ENCODE measurements at places on chromosomes 1 and 21.

GRCh38 chr1:12514590-12514989 is 103.4 kb downstream of the DHRS3 start:
- DNase-seq, result no peak

DNA sequence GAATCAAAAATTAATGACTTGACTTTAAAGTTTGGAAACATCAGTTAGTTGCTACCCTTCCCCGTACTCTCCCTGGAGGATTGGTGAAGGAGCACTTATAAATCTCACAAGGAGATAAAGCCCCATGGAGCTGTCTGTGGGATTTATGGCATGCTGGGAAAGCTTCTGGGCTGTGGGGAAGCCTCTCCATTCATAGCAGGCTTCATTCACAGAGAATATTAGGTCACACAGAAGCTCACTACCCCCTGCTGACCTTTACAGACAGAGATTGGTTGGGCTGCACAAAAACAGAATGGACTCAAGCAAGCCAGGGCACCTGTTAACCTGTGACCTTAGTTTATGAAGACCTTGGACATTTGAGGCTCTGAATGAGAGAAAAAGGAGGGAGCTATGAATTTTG is 32.1 kb downstream of the RGL1 start:
- DNase-seq, result no peak

GRCh38 chr21:29390778-29391177 is 92.1 kb downstream of the BACH1 start:
- no peak for DNase-seq

- DNase-seq, result no peak
Observed at GRCh38 chr1:177981200-177981599, 11.3 kb upstream of the SEC16B start.

GRCh38 chr1:150015651-150016131 is 5.2 kb upstream of the OTUD7B start:
- no peak for DNase-seq

DNA sequence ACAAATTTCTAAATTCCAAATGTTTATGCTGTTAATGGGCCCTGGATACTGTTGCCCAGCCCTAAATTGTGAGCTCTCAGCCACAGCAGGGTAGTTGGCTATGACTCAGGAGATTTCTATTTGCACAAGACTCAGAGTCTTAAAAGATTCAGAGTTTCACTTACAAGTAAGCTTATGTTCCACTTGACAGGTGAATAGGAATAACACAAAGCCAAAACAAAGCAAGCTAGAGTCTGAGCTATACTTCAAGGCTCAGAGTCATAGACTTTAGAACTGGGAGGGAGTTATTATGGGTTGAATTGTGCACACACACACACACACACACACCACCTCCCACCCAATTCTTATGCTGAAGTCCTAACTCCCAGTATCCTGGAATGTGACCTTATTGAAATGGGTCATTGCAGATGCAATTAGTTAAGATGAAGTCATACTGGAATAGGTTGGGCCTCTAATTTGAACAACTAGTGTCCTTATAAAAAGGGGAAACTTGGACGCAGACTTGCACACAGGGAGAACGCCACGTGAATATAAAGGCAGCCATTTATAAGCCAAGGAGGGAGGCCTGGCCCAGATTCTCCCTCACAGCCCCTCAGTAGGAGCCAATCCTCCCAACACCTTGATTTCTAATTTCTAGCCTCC is 30.2 kb downstream of the PRDX6 start:
- no peak for DNase-seq

GRCh38 chr1:225442123-225442505 is 14.3 kb upstream of the LBR start:
- DNase-seq, result no peak

GRCh38 chr1:89800022-89800655 is 20.7 kb upstream of the LRRC8D start:
- no peak for DNase-seq
